Fibroblast of skin of scalp (primary cell): ENCODE measurements at places on chromosomes 6 and 20.

DNA sequence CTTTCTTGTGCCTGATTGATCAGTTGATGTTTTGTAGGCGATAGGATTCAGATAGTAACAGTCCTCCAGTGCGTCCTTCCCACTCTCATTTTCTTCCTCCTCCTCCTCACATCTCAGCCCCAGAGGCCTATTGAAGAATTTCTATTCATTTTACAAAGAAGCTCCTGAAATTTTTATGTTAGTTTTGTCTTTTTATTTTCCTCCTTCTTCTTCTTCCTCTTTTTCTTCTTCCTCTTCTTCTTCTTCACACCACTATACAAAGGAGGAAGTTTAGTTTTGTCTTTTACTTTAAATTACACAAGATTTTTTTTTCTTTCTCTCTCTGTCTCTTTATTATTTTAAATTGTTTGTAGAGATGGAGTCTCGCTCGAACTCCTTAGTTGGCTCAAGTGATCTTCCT is 19.1 kb downstream of the BTN2A1 start:
- DNase-seq: no peak

DNA sequence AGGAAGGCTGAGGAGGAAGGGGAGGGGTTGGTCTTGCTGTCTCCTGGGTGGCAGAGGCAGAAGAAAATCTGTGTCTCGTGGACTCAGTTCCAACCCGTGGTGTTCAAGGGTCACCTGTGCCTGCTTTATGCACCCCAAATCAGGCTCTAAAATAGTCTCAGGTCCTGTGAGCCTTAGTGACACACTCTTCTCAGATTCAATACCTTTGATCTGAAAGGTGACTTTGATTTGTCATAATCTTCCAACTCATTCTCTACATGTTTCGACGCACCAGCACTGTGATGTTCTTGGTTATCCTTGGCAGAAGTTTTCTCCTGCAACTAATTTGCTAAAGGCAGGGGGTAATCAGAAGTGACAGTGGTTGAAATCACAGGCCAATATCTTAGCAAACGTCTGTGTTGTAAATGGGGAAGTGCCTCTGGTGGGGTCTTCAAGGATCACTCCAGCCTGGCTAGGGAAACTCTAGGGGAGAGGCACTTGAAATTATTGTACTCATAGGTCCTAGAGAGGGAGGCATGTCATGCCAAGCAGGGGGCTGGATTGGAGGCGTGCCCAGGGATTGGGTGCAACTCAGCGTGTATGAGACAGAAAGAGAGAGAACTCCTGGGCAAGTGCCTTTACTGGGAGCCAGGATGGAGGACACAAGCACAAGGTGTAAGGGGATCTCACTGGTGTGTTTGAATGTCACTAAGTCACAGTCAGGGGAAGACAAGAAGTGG is 19.0 kb upstream of the PRND start:
- DNase-seq: no peak

DNA sequence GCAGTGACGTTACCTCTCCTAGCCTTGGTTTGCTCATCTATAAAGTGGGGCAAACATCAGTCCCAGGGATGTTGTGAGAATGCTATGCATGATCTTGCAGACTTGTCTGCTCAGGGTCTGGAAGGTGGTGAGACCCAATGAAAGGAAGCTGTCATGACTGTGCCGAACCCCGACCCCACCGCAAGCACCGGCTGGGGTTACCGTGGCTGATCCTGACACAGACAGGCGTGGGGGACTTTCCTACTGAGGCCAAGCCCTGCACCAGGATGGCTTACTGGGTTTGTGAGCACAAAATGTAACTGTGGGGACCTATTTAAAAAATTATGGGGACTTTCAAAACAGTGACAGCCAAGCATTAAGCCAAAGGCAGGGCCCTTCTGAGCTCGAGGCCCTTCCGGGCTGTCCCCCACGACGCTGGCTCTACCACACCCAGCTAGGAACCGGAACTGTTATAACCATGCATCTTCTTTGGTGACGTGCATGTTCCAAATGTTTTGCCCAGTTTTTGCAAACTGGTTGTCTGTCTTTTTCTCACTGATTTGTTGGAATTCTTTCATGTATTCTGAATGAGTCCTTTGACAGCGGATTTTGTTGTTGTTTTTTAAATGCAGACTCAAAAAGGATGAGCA is 76.6 kb upstream of the PMEPA1 start:
- no peak for DNase-seq

DNA sequence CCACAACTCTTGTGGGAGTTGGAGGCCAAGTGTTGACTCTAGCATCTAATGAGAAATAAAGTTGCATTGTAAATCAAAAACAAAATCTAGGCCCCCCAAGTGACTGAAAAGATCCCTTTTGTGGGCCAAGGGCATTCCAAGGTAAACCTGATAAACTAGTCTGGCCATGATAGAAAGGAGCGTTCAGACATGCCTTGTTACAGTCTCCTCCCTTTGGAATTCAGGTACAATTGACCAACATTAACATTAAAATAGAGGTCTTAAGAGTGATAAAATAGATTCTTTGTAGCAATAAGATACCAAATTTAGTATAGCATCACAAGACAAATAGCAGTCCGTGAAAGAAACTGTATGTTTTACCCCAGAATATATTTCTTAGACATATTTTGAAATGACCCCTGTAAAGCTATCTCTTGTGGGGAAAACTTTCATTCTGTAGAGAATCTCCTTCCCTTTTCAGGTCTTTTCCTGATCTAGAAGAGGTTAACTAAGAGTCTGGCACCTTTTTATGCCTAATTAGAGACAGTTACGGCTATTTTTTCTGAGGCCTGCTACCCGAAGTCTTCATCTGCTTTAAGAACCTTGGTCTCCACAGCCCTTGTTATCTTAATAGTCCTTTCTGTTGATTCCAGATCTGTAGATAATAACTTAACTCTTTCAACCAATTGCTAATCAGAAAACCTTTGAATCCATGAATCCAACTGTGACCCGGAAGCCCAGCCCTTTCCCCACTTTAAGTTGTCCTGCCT is 495.4 kb upstream of the MMS22L start:
- no peak for DNase-seq

- DNase-seq: no peak
Measured at GRCh38 chr6:88605271-88605670, 358.1 kb downstream of the RNGTT start.

- DNase-seq: peak; percentile 65
Measured at GRCh38 chr6:112979830-112980229, 632.7 kb downstream of the RFPL4B start.

- DNase-seq: no peak
Measured at GRCh38 chr6:105357165-105357564, 45.7 kb downstream of the PREP start.

DNA sequence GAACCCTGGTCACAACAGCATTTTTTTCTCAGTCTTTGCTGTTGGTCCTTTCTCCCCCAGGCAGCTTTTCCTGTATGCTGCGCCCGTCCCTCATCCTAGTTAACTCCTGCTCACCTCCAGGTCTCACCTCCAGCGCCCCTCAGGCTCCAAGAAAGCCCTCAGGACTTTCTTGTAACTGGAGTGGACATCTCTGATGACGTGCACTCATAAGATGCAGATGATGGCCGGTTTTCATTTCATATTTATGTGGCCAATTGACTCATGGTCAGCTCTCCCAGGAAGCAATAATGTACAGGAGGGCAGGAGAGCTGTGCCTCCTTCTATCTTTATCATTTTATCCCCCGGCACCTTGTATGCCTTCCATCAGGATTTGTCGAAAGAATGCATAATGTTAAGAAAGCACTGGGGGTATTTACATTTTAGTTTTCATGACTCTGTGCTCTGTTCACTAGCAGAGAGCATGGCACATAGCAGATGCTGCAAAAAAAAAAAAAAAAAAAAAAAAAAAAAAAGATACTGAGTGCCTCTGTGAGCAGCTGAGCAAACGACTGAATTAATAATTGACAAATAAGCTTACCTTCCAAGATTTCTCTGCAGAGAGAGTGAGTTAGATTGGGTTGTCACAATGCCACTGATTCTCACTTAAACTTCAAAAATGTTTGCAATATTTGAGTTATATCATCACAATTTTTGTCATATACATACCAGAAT is 170.2 kb downstream of the DOK5 start:
- DNase-seq: no peak

- DNase-seq: peak; percentile 38
Measured at GRCh38 chr6:132310921-132311320, 90.4 kb downstream of the MOXD1 start.

DNA sequence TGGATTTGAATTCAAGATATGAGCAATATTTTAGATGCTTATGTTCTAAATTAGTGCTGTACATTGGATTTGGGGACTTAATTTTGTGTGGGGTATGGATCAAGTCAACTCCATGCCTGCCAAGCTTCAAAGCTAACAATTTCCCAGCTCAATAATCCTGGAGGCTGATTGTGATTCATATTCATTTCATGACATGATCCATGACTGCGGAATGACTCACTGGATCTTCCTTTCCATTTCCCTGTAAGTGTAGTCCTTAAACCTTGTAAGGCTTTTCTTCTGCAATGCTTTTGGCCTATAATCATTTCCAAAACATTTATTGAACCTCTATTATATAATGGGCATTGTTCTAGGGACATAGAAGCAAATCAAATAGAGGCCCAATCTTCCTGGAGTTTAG is 44.7 kb upstream of the CCN2 start:
- DNase-seq: peak; percentile 93

GRCh38 chr20:51388227-51388626 is 154.3 kb downstream of the NFATC2 start:
- peak; percentile 52 for DNase-seq

DNA sequence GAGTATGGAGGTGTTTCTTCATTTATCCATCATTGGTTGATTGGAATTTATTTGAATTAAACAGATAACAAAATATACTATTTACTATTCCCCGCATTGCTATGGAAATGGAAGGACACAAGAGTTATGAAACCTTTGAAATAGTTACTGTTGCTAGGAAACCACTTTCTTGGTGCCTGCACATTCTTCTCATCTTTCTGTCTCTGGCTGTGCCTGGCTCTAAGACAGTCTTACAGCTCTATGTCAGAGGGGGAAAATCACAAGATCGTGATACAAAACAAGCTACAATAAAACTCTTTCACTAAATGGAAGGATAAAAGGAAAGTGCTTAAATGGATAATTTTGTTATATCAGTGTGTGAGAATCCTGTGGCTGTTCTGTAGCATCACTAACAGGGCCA is 453.0 kb downstream of the LMBRD1 start:
- DNase-seq: no peak

- DNase-seq: no peak
Measured at GRCh38 chr6:38188677-38189335, 369.3 kb downstream of the ZFAND3 start.

- peak; percentile 39 for DNase-seq
Measured at GRCh38 chr6:37373822-37374471, 20.2 kb downstream of the RNF8 start.

- no peak for DNase-seq
Measured at GRCh38 chr6:35771343-35771627, 5.1 kb upstream of the CLPSL2 start.

GRCh38 chr6:15365273-15365687 is 119.4 kb downstream of the JARID2 start:
- peak; percentile 96 for DNase-seq

- no peak for DNase-seq
Measured at GRCh38 chr20:45339799-45340198, 8.4 kb downstream of the SDC4 start.

DNA sequence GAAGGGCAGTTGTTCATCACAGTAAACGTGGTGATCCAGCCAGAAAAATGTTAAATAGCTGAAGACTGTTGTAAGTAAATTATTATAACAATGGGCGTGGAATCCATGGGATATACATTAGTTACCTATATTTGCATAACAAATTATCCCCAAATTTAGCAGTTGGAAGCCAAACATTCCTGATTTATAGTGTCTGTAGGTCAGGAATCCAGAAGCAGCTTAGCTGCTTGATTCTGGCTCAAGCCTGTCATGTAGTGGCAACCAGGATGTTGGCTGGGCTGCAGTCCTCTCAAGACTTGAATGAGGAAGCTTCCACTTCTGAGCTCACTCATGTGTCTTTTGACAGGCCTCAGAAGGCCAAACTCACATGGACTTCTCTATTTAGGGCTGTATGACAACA is 6.9 kb upstream of the ADGRB3 start:
- no peak for DNase-seq

DNA sequence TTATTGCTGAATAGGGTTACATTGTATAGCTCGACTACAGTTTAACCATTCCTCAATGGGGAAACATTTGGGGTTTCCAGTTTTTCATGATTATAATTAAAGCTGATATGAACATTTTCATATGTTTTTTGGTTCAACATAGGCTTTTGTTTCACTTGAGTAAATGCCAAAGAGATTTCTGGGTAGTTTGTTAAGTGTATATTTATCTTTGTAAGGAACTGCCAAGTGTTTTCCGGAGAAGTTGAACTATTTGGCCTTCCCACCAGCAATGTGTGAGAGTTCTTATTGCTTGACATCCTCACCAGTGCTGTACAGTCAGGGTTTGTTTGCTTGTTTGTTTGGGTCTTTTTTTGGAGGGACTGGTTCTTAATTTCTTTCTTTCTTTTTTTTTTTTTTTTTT is 83.7 kb upstream of the RALY start:
- DNase-seq: peak; percentile 51

DNA sequence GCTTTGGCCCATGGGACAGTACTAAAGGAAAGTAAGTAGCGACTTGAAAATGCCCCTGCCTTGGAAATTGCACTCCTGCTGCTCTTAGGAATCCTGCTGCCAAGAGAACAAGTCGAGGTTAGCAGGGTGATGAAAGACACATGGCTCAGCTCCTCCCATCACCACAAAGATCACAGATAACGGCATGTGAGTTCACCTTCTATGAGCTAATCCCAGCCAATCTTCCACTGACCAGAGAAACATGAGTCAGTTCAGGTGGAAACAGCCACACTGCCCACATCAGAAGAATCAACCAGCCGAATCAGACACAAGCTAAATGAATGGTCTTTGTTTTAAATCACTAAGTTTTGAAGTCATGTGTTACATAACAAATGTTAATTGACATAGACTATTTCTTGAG is 106.3 kb downstream of the PRKN start:
- DNase-seq: peak; percentile 8

- DNase-seq: peak; percentile 1
Measured at GRCh38 chr6:164396071-164397047, 913.0 kb downstream of the C6orf118 start.

DNA sequence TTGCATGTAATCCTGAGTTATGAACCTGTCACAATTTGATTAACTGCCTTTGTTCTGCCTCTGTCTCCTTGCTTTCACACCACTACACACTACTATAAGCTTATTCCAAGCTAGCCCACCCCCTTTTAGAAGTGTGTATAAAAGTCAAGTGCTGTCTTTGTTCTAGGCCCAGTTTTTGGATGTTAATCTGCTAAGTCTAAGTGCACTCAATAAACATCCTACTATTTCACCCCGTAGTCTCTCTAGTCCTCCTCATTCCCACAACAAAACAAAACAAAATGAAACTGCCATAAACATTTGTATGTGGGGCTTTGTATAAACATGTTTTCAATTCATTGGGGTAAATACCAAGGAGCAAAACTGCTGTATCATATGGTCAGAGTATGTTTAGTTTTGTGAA is 16.1 kb upstream of the SPACA1 start:
- DNase-seq: no peak

- DNase-seq: no peak
Measured at GRCh38 chr6:26173836-26174145, 86.6 kb downstream of the HFE start.
